ENCODE measurements at places on chromosomes 16 and 17.

DNA sequence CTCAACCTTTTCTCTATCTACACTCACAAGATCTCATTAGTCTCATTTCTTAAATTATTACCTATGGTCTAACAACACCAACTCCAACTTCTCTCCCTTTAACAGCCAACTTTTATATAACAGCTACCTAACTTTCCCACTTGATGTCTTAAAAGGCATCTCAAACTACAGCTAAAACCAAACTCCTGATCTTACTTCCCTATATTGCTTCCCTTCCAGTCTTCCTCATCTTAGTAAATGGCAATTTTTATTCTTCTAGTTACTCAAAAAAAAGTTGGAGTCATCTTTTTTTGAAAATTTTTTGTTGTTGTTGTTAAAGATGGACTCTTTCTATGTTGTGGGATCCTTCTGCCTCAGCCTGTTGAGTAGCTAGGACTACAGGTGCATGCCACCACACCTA lies 15.3 kb downstream of the SRR start:
- DNase-seq = no peak

DNA sequence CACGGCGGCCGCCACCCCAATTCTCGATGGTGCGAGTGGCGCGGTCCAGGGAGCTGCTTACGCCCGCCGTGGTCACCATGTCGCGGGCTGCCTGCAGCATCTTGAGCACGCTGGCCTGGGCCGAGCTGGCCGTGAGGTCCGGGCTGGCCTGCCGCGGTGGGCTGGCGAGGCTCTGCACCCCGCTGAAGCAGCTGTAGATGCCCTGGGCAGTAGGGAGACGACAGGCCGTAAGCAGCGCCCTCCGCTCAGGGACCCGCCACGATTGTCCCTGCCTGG lies 16.4 kb downstream of the GRIN2C start:
- DNase-seq = no peak

DNA sequence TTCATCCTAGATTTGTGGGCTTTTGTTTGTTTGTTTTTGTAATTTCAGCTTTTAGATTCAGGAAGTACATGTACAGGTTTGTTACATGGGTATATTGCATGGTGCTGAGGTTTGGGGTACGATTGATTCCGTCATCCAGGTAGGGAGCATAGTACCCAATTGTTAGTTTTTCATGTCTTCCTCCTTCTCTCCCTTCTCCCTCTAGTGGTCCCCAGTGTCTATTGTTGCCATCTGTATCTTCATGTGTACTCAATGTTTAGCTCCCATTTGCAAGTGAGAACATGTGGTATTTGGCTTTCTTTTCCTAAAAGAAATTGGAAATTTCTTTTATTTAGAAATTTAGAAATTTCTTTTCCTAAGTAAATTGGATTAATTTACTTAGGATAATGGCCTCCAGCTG lies 37.1 kb upstream of the BCAS3 start:
- no peak for DNase-seq

DNA sequence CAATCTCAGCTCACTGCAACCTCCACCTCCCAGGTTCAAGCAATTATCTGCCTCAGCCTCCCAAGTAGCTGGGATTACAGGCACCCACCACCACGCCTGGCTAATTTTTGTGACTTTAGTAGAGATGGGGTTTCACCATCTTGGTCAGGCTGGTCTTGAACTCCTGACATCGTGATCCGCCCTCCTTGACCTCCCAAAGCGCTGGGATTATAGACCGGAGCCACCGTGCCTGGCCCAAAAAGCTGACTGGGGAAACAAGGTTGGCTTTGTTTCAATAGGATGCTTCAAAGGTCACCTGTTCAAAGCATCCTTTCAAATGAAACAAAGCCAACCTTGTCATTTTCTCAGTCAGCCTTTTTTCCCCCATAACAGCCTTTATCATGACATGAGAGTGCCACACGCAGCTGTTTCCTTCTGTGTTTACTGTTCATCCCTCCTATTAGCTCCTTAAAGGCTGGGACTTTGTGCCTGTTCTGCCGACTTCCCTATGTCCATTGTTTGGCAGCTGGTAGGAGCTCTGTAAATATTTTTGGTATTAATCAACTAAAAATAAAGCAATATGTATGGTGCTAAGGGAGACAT lies 51.1 kb downstream of the ADAMTS18 start:
- DNase-seq = no peak

- no peak for DNase-seq
These were observed 12.7 kb upstream of the N4BP1 start for GRCh38 chr16:48622456-48623303.

DNA sequence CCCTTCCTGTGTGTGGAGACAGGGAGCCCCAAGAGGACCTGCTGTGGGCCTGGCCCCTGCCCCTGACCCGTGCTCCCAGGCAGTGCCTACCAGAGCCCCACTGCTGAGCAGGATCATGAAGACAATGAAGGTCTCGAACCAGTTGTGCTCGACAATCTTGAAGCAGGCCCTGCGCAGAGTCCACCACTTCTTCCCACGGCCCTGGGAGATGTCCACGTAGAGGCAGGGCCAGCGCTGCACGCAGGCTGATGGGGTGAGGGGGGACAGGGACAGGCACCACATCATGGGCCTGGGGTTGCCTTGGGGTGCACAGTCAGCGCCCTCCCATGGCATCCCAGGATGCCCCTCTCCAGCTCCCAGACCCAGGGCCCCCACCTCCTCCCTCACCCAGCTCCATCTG lies 16.4 kb upstream of the CD79B start:
- no peak for DNase-seq

GRCh38 chr16:53755026-53755910 lies 51.3 kb downstream of the FTO start:
- no peak for DNase-seq

GRCh38 chr16:57422026-57422944 lies 17.7 kb downstream of the CCL17 start:
- peak; percentile 46 for DNase-seq

DNA sequence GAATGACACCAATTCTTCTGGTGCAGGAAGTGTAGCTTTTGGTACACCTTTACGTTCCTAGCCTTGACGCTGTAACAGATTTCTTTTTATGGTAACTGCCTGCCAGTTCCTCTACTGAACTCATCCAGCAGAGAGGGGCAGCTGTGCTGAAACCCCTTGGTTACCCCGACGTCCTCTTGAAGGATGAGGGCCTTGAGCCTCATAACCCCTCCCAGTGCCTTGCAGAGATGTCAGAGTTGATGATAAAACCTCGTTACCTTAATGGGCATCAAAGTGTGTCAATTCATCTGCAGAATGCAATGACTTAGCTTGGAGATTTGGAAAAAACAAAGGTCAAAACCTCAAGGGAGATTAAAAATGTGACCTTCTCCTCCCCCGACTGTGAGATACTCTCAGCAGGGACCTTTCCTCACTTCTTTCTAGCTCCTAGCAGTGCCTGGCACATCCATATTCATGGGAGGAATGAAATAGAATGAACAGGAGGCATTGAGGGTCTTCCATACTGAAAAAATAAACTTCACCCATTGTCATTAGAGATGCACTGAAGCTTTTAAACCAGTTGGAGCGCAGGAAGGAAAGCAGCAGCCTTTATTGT lies 69.2 kb downstream of the SDR42E1 start:
- DNase-seq = no peak

- peak; percentile 83 for DNase-seq
These were observed 10.7 kb downstream of the TBX2 start for GRCh38 chr17:61410141-61411010.

DNA sequence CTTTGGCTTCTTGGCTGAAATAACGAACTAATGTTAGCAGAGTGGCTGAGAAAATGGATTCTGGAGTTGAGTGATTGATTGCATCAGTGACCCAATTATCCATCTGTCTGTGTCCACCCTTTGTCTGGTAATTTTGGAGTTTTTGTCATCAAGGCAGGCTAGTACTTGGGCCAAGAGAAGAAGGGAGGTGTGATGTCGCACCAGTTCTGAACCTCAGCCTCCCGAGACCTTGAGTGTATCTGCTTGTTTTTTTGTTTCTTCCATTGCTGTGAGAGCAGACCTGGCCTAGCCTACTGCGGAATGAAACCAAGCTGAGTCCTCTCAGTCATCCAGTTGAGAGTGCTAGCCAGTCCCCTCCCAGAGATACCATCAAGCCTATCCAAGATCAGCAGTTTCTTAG lies 4.5 kb downstream of the ABCA8 start:
- no peak for DNase-seq

GRCh38 chr17:74317071-74317470 lies 9.0 kb upstream of the KIF19 start:
- DNase-seq = no peak

DNA sequence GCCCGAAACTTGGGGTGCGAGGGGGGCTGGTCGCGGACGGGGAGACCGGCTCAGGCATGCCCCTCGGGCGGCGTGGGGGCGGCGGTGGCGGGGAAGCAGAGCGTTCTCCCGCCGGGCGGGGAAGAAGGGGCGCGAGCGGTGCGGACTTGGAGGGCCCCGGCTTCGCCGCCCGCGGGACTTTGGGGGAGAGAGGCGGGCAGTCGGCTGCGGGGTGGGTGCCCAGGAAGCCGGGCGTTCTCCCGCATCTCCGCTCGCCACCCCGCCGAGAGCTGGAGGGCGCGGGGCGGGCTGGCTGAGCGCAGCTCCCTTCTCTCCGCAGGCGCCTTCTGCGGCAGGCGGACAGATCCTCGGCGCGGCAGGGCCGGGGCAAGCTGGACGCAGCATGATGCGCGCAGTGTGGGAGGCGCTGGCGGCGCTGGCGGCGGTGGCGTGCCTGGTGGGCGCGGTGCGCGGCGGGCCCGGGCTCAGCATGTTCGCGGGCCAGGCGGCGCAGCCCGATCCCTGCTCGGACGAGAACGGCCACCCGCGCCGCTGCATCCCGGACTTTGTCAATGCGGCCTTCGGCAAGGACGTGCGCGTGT lies 772 bp downstream of the NTN1 start:
- peak; percentile 52 for DNase-seq

- no peak for DNase-seq
These were observed 27.5 kb upstream of the NPTX1 start for GRCh38 chr17:80503921-80504320.

GRCh38 chr17:15109608-15110007 lies 155.5 kb downstream of the PMP22 start:
- no peak for DNase-seq

Data from heart left ventricle (tissue), 16 donors.